Retinal pigment epithelial cell (primary cell): ENCODE measurements at places on chromosomes 3 and 15.
A peak's percentile ranks its signal among the peaks of the same experiment; 100 is the strongest.

DNA sequence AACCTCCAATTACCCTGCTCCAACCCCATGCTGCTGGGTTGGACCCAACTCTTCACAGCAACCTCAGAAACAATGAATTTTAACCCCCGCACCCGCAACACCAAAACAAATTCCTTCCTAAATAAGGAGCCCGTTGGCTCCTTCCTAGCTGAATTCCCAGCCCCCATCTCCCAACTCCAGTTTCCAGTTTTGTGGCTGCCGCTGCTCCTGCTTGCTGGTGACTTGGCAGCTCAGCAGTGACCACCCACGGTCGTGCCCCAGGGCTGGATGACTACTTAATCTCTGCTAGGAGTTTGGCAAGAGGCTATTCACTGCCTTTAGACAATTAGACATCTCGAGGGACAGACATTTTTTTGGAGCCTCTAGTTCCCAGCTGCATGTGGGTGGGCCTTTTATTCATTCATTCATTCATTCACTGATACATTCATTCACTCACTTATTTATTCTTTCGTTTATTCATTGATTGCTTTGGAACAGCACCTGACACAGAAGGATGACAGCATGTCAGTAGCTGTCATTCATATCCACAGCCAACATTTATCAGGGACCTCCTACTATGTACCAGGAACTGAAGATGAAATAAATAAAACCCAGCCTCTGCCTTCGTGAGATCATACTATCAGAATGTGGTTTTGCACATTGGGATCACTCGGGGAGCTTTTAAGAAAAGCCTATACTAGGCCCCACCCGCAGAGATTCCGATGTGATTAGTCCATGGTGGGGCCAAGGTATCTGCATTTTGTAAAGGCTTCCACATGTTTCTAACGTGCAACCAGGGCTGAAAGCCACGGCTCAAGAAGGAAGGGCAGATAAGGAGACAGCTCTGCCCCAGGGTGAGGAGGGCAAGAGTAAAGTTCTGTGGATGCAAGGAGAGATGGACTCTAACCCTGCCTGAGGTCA lies 256.5 kb downstream of the SHQ1 start:
- no peak for DNase-seq

GRCh38 chr15:47409038-47409437 lies 308.3 kb upstream of the SEMA6D start:
- no peak for DNase-seq

GRCh38 chr15:89067751-89068150 lies 20.5 kb upstream of the ABHD2 start:
- no peak for DNase-seq

DNA sequence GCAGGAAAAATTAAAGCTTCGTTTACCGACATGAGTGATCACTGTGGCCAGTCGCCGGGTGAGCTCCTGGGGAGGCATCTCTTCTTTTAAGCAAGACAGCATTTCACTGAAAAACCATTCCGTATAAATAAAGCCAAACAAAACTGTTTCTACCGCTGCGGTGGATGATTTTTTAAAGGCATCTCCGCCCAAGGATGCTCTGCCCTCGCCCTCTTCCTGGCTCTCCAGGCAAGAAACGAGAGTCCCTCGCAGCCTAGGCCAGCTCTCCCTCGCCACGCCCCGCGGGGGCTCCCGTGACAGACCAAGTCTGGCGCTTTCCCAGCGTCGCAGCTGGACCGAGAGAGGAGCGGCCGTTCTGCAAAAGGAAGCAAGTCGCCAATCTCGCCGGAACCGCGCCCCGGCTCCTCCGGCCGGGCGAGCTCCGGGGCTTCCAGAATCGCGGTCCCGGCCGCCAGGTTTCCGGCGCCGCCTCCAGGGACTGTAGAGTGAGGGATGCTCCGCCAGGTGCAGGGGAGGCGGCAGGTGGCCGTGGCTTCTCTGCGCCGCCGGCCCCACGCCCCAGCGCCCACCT lies 458 bp downstream of the MCF2L2 start:
- no peak for DNase-seq

DNA sequence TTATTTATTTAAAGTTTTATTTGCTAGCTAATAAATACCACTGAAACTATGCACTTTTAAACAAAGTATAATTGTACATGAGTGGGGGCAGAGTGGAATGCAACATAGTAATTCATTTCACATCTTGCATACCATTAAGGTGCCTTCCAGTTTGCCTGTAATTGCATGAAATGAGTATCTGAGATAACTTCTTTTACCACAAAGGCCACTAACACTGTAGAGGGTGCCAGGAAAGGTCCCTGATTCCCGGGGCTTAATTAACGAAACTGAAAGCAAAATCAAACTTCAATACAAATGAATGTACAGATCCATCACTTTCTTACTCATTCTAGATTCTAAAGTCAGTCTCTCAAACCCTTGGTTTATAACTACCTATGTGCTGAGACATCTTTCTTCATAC lies 2.1 kb downstream of the CD47 start:
- peak; percentile 4 for DNase-seq
